ENCODE measurements at places on chromosomes 4 and X.

- no peak for DNase-seq
These were observed 57.2 kb downstream of the RUFY3 start for GRCh38 chr4:70778888-70779422.

DNA sequence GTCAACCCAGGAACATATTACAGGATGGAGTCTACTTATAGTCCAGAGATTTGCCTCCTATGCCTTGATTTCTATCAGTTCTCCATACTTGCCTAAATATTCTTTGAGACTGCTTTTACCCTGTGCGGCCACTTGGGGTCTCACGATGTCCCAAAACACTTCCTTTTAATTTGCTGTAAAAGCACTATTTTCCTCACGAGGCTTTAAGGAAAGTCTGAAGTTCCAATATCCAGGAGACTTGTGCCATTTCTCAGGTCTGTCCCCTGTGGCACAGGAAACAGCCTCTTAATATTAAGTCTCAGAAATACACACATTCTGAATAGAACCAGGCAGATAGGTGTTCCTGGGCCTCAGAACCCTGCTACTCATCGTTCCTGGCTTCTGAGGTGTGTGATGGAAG lies 142.9 kb downstream of the TMEM164 start:
- DNase-seq, result no peak

GRCh38 chr4:7960790-7961655 lies 21.4 kb upstream of the AFAP1 start:
- DNase-seq, result no peak

GRCh38 chr4:8675906-8676305 lies 83.3 kb downstream of the CPZ start:
- DNase-seq, result no peak

DNA sequence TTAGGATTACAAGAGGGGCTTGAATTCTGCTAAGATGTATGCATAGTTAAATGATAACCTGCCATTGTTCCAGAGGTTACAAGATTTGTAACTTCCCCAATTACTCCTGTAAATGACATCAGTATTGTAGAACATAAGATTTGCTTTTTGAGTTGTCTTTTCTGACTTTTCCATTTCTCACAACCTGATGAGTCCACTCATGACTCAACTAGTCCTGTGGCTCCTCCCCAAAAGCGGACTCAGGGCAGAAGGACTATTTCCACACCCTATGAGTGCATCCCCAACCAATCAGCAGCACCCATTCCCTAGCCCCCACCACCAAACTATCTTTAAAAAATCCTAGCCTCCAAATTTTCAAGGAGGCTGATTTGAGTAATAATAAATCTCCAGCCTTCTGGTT lies 54.7 kb downstream of the HOPX start:
- no peak for DNase-seq

DNA sequence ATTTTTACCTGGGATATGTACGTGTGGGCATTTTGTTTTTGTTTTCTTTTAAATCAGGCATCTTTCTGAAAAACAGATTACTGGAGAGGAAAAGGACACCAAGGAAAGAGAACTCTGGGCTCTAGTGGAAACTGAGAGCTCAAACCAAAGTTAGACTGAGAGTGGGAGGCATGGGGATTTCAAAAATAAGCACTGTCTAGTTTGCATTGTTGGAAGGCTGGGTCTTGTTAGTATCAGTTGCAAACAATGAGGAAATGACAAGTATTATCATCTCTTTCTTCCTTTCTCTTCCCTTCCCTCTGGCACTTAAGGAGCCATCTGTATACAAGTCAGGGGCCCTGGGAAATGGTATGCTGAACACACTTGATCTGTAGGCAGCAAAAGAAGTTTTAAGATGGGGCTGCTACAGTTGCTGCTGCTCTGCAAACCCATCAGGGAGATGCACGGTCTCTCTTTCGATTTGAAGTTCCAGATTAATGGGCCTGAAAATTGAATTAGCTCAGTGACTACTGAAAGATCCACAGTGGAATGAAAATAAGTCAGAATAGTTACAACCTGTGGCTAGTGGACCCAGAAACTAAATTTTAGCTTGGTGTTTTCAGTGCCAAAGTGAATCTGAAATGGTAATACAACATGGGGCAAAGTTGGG lies 48.0 kb upstream of the GRXCR1 start:
- DNase-seq, result no peak

GRCh38 chr4:64305565-64306254 lies 103.5 kb downstream of the TECRL start:
- no peak for DNase-seq

DNA sequence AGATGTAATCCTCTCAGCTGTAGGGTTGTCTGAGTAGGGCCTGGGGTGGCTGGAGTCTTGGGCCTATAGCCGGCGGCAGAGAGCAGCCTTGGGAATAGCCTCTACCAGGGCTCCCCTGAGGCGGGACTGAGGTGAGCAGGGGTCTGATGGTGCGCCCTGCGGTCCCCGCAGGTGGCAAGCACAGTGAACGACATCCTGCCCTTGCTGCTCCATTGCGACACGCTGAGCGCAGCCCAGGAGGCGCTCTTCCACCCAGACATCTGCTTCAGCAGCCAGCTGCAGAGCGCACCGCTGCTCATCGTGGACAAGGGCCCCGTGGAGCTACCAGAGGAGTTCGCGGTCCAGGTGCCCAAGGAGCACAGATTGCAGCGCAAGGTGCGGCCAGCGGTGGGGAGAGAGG lies 317.0 kb downstream of the ADGRL3 start:
- no peak for DNase-seq

- DNase-seq, result no peak
These were observed 71.3 kb downstream of the ANKRD17 start for GRCh38 chr4:73187325-73187724.

DNA sequence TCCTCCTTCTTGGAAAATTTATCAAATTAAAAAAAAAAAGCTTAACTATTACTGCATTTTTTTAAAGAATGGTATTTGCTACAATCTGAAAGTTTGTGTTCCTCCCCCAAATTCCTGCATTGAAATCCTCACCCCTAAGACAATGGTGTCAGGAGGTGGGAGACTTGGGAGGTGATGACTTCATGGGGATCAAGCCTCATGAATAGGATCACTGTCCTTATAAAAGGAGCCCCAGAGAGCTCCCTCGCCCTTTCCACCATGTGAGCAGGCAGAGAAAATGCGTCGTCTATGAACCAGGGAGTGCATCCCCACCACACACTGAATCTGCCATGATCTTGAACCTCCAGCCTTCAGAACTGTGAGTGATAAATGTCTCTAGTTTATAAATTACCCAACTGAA lies 38.0 kb downstream of the DHRSX start:
- no peak for DNase-seq

GRCh38 chr4:6049985-6050384 lies 31.8 kb upstream of the C4orf50 start:
- DNase-seq, result no peak

GRCh38 chrX:25805744-25806143 lies 332.4 kb upstream of the MAGEB18 start:
- no peak for DNase-seq

DNA sequence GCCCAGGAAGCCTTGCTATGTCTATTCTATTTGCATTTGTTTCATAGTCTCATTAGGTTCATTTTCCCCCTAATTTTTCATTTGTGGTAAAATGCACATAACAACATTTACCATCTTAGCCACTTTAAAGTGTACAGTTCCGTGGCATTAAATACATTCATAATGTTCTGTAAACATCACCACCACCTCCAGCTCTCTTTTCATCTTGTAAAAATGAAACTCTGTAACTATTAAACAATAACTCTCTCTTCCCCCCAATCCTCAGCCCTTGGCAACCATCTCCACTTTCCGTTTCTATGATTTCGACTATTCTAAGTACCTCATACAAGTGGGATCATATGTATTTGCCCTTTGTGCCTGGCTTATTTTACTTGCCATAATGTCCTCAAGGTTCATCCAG lies 19.9 kb downstream of the ARHGEF38 start:
- DNase-seq, result no peak

DNA sequence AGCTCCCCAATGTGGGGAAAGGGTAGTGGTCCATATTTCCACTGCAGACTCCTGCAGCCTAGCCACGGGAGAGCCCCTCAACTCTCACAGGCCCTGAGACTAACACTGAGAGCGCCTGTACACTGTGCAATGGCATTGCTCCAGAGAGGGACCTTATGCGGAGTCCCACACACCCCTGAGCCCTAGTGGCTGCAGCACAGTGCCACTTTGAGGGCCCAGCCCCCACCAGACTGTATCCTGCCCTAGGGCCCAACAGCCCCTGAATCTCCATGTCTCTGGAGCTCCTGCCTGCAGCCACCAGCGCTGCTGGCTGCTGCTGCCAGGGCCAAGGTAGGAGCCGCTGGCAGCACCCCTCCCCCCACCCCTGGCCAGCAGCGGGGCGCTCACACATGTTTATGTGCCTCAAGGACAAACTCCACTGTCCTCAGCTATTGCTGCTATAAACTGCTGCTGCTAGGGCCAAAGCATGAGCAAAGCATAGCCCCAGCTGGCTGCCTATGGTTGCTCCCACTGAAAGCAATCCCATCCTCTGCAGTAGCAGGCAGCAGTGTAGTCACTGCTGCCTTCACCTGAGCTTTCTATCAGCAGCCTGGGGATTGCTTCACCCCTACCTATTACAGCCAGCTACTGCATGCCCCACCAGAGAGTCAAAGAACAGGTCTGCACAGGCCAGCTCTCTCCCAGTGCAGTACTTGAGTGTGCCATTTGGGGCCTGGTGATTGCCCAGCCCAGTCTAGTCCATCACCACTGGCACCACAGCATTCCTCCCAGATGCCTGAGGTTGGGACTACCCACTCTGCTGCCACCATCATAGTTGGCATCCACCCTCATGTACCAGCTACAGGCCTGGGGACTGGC lies 24.3 kb downstream of the TMEM154 start:
- no peak for DNase-seq

- no peak for DNase-seq
These were observed 69.7 kb downstream of the BMP15 start for GRCh38 chrX:50980251-50980650.

- DNase-seq, result no peak
These were observed 123.7 kb downstream of the ANAPC4 start for GRCh38 chr4:25500626-25501316.

GRCh38 chrX:148259990-148260389 lies 240.4 kb upstream of the AFF2 start:
- no peak for DNase-seq

DNA sequence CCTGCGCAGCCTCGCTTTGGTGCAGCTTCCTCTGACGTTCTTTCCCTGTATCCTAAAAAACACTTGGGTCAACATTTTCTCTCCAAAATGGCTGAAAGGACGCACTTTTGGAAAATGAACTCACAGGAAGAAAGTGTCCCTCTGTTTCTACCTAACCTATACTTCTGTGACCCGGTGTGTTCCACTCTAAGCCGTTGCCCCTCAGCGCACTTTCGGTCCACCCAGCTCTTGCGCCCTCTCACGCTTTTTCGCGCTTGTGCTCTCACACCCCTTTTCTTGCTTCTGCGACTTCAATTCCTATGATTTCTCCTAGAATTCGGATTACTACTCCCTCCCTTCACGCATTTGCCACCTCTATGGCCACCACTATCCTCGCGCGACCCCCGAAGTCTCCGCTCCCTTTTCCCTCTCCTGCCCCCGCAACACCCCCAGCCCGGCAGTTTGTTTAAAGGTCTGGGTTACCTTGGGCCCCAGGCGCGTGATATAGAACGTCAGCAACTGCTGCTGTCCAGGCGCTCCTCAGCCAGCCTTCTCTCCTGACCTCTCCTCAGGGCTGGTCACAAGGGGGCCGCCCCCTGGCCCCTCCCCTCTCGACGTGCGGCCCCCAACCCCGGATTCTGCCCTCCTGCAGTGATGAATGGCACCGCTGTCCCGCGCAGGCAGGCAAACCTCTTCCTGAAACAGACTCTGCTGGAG lies at the start of gene USP51:
Gene USP51 (minus strand): TSS at position 535 of the 696 bp plus-strand sequence. CDS start 909 bp downstream, outside the sequence.
- no peak for DNase-seq

GRCh38 chr4:80266253-80266901 lies at the start of gene FGF5:
TSS of gene FGF5 (plus strand) at chr4:80266664. CDS start at chr4:80266825, 161 bp downstream.
- DNase-seq, result no peak

- DNase-seq, result no peak
These were observed 47.2 kb downstream of the CLOCK start for GRCh38 chr4:55499495-55499894.

- no peak for DNase-seq
These were observed 18.9 kb upstream of the CPLX1 start for GRCh38 chr4:844752-845232.

DNA sequence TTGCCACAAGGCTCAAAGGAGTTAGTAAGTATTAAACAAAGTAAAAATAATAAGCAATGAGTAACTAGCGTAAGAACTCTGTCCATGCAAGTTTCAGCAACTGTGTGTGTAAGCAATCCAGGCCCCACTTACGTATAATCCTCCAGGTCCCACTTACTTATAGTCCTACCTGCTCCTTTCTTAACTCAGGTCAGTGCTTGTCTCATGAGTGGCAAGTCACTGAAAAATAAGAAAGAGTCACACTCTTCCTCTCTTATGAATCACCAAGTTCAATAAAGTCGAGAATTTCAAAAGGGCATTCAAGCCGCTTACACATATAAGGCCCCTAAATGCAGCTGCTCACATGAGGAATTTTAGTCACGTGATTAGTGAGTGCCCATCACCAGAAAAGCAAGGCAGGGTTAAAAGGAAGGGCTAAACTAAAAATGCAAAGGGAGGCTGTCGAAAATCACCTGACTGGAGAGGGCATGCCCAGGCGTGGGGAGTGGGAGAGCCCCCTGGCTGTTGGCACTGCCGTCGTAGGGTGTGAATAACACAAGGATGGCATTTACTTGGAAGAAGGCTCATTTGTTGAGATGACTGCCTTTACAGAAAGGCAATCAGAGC lies 58.2 kb downstream of the ZNF827 start:
- no peak for DNase-seq

DNA sequence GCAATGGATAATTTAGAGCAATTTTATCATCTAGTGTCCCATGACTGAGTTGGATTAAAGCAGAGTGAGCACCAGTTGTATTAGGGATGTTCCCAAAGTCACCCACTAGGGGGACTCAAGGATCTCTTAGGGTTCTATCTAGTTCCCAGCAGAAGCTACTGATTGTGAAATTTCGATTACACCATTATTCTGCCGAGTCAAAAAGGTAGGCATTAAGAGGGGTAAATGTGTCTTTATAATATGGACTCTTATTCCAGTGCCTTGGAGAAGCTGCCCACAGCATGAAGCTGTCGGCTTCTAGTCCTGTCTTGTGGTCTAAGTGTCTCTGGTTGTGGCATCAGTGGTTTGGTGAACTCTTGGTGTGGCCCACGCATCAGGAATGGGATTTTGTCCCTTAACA lies 53.3 kb downstream of the RGS12 start:
- DNase-seq, result peak; percentile 46

GRCh38 chr4:174929346-174929745 lies 11.2 kb downstream of the ADAM29 start:
- DNase-seq, result no peak

DNA sequence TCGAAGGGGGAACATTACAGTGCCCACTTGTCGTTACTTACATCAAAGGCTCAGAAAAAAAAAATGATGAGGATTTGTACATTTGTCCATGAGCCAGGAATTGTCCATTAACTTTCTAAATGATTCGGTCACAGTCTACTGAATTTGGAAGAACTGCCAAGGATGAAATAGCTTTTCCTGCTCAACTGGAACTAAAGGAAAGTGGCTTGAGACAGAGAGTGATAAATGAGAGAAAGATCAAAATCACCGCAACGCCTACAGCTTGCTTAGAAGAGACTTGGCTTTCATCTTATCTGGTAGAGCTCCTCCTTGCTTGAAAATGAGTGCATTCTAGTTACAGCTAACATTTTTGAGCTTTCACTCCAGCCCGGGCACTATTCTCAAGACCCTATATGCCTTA lies 55.5 kb upstream of the ADGRG2 start:
- DNase-seq, result no peak

- DNase-seq, result no peak
These were observed 40.6 kb downstream of the QRFPR start for GRCh38 chr4:121340247-121340646.

- no peak for DNase-seq
These were observed 32.2 kb downstream of the IL21 start for GRCh38 chr4:122588453-122589238.

- peak; percentile 66 for DNase-seq
These were observed 5.3 kb downstream of the ZFYVE28 start for GRCh38 chr4:2412885-2413716.

Measured in gastrocnemius medialis (tissue), 4 donors.